Endodermal cell (in vitro differentiated cells): ENCODE measurements at places on chromosomes 6 and 20. TPM values are rescaled to one million over a fixed set of nuclear protein-coding genes. Genes with fewer than 3 reads are reported as not detected.

PRRT1 gene
- 2.0 and 2.7 TPM in 2 replicates for total RNA-seq

CCN5 gene
- total RNA-seq, result not detected in 2 replicates

EEF1A2 gene
- total RNA-seq, result 19.5 and 22.6 TPM in 2 replicates

GABBR1 gene
- 86.7 and 99.1 TPM in 2 replicates for total RNA-seq

SLC17A2 gene
- total RNA-seq, result not detected in 2 replicates

LCA5 gene
- 10.8 to 18.8 TPM (median 11.1 TPM) in 3 replicates for total RNA-seq

BNIP5 gene
- not detected in 2 replicates for total RNA-seq

PPARD gene
- 10.9 and 11.9 TPM in 2 replicates for total RNA-seq

SRSF12 gene
- 14.9 to 17.8 TPM (median 17.7 TPM) in 3 replicates for total RNA-seq

PRDM13 gene
- total RNA-seq, result 0.07 and 0.09 TPM in 2 replicates

RRAGD gene
- 0.93 to 20.7 TPM (median 0.95 TPM) in 3 replicates for total RNA-seq

SMIM13 gene
- total RNA-seq, result 7.1 to 12.7 TPM (median 12.2 TPM) in 3 replicates

KIF25 gene
- 1.3 to 1.6 TPM (median 1.3 TPM) in 3 replicates for total RNA-seq

IPCEF1 gene
- 1.6 to 2.7 TPM (median 2.2 TPM) in 3 replicates for total RNA-seq

SLC22A3 gene
- total RNA-seq, result 4.6 to 7.7 TPM (median 7.4 TPM) in 3 replicates

CLIC5 gene
- 0.11 TPM in 1 of 2 replicates, not detected in the other for total RNA-seq

VSTM2L gene
- 1.1 to 2.0 TPM (median 1.4 TPM) in 3 replicates for total RNA-seq

MAN1A1 gene
- total RNA-seq, result 41.6 and 43.7 TPM in 2 replicates

MAPK13 gene
- total RNA-seq, result 16.0 and 17.8 TPM in 2 replicates

BIRC7 gene
- total RNA-seq, result not detected in 2 replicates

ESR1 gene
- total RNA-seq, result 0.14 TPM in 1 of 3 replicates, not detected in the others

B3GALT4 gene
- total RNA-seq, result 5.5 to 7.2 TPM (median 7.0 TPM) in 3 replicates

OR10C1 gene
- total RNA-seq, result not detected in 2 replicates

SIRT5 gene
- 8.3 to 14.4 TPM (median 12.1 TPM) in 3 replicates for total RNA-seq

CST4 gene
- total RNA-seq, result 0.95 and 2.0 TPM in 2 replicates

MOXD1 gene
- total RNA-seq, result 1.3 and 1.9 TPM in 2 replicates

PRL gene
- not detected in 3 replicates for total RNA-seq

ADGB gene
- total RNA-seq, result 0.37 TPM in 1 of 2 replicates, not detected in the other

RBM24 gene
- 13.6 and 15.2 TPM in 2 replicates for total RNA-seq

TRIM10 gene
- total RNA-seq, result not detected in 3 replicates

SENP6 gene
- total RNA-seq, result 105 and 113 TPM in 2 replicates

CST2 gene
- 1.2 TPM in 1 of 3 replicates, not detected in the others for total RNA-seq

POU3F2 gene
- 0.07 TPM in 1 of 2 replicates, not detected in the other for total RNA-seq

SPATA25 gene
- total RNA-seq, result 1.4 and 2.2 TPM in 2 replicates

TLDC2 gene
- total RNA-seq, result 0.24 to 1.6 TPM (median 0.66 TPM) in 3 replicates

ARHGAP40 gene
- 18.3 and 18.5 TPM in 2 replicates for total RNA-seq

SLC26A8 gene
- not detected in 2 replicates for total RNA-seq

SLC2A10 gene
- total RNA-seq, result 11.4 and 12.4 TPM in 2 replicates

TRERF1 gene
- total RNA-seq, result 4.7 to 6.0 TPM (median 5.3 TPM) in 3 replicates

SRMS gene
- 0.23 TPM in 1 of 3 replicates, not detected in the others for total RNA-seq
